RWPE1 (cell line): ENCODE measurements at places on chromosomes 1 and 21.

GRCh38 chr1:22075718-22076117, 23.2 kb downstream of the CDC42 start:
- no peak for DNase-seq

DNA sequence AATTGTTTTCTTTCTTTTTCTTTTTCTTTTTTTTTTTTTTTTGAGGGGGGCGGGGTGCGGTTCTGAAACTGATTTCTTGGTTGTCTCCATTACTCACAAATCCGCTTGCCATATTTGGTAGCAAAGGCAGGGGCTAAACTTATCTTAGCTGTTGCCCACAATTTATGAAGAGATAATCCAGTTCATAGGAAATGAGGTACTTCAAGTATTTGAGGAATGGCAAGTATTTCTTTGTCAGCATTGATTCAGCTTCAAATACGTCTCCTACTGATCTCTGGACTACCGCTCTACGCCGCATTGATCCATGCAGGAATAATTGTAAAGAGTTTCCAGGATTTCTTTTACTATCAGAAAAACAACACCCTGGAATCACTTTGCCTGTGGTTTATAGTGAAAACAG, 289.2 kb upstream of the DPYD start:
- peak; percentile 8 for DNase-seq

DNA sequence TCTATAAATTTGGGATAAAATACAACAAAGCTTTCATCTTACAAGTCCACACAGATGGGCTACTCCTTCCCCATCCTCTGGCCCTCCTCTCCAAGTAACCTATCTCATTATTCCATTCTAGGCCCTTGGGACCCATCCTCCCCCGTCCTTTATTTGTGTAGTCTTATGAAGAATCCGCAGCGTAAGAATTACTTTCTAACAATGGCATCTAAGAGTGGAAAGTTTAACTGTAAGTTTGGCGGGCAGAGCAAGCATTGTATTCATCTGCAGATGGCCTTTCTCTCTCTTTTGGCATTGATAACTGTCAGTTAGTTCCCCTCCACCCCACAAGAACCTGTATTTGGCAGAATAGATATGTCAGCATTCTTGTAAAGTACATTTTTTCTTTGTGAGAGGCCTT, 91.9 kb upstream of the TSPAN2 start:
- DNase-seq, result no peak

GRCh38 chr21:45640888-45641479, 2.5 kb upstream of the PCBP3 start:
- DNase-seq, result peak; percentile 33
